NCI-H2081 (cell line): ENCODE measurements at places on chromosomes 5 and 9.

GRCh38 chr5:17076272-17076671, 140.2 kb upstream of the MYO10 start:
- no peak for DNase-seq

DNA sequence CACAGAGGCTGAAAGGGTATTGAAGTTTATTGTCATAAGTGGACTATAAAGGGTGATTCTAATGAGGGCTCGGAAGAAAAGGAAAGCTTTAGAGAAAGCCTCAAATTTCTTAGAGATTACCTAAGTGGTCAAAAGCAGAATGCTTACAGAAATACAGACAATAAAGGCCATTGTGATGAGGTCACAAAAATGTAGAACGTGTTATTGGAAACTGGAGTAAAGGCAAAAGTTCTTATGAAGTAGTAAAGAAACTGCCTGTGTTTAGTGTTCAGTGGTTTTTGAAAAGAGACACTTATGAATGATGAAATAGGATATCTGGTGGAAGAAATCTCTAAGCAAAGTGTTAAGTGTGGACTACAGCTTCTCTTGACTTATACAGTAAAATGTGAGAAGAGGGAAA, 726.9 kb downstream of the DNAH5 start:
- DNase-seq, result no peak

GRCh38 chr9:38380230-38380871, 12.2 kb upstream of the ALDH1B1 start:
- DNase-seq, result no peak

GRCh38 chr5:78809444-78809843, 160.9 kb upstream of the LHFPL2 start:
- DNase-seq, result no peak

- no peak for DNase-seq
Measured at GRCh38 chr5:180194410-180195345, 14.3 kb downstream of the RASGEF1C start.

DNA sequence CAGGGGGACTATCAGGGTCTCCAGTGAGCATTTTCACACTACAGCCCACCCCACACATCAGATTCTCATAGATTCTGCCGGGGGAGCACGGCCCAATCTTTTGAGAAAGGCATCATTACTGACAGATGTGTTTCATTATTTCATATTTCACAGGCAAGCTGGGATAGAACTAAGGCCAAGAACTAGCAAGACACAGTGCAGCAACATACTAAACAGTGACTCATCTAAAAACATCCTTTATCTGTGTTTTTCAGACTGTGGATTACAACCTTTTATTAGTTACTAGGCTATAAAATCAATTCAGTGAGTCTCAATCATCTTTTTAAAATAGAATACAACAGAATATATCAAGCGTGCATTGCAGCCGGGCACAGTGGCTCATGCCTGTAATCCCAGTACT, 59.8 kb downstream of the CPLANE1 start:
- no peak for DNase-seq

DNA sequence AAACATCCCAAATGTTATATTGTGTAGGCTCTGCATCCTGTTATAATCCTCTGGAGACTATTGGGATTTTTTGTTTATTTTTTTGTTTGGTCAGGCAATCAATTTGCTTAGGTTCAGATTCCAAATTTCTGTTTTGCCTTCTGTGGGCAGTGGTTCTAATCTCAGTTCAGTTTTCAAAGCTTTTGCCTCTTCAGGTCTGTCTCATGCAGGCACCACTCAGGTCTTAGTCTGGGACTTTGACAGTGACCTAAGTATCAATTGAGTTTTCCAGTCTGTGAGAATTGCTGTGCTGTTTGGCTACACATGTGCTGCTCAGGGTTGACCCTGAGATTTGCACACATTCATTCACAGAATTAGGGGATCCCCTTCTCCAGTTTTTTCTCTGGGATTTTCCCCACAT, 14.1 kb downstream of the SNX2 start:
- DNase-seq, result no peak
